ENCODE measurements at places on chromosomes 2 and 18.

- no peak for DNase-seq
Observed at GRCh38 chr2:30113617-30114293, 33.1 kb upstream of the YPEL5 start.

DNA sequence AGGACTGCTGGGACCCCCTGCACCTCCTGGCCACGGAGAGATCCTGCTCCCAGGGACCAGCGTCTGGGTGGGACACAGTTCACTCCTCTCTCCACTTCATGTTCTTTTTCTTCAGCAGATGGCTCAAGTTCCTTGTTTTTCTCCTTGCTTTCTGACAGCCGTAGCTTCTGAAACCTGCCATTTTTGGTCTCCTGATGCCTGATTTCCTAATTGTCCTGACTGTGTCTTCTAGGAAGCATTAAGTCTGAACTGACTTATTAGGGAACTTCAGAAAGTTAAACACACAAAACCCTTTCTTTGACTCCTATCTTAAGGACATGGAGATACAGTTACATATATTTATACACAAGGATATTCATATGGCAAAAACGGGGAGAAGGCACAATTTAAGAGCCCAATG is 22.7 kb downstream of the CNNM4 start:
- no peak for DNase-seq

DNA sequence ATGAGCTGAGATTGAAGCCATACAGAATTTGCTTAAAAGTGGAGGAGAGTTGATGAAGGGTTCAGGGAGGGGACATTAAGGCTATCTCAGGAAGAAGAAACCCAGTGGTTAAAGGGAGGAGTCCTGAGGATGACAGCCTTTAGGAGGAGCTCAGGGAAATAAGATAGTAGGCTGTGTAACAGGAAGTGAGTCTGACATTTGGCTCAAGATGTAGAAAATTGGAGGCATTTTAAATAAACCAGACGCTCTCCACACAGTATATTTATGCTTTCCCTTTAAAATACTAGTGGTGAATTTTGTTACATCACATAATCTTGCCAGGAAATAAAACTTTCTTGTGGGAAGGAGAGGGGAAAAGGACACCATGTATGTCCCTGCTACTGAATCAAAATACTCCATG is 11.6 kb downstream of the KCNH7 start:
- no peak for DNase-seq

DNA sequence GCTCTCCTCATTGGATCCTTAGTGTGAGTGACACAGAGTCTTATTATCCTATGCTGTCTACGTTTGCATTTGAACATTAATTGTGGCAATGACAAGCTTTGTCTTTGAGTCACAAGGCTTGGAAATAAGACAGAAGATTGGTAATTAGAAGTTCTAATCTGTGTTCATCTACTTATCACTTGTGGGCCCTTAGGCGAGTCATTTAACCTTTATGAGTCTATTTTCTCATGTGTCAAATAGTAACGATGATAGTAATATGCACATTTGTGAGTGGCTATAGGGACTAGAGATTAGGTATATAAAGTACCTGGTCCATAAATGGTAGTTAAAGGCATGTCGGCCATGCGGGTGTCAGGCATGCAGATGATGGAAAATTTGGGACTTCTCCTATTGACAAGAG is 105.6 kb upstream of the NABP1 start:
- no peak for DNase-seq

DNA sequence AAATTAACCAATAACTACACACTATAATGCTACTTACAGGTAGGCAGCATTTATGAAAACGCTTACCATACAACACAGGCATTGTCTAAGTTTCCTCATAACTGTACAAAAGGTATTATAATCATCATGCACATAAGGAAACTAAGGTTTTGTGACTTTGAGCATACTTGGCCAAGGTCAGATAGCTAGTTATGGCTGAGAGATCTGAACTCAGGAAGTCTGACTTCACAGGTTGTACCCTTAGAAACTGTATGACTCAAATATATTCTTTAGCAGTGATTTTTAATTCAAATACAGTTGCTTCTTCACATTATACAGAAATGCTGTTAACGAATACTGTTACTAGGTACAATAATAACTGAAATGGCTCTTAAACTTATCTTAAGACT is 89.3 kb downstream of the TRIP12 start:
- DNase-seq = no peak

DNA sequence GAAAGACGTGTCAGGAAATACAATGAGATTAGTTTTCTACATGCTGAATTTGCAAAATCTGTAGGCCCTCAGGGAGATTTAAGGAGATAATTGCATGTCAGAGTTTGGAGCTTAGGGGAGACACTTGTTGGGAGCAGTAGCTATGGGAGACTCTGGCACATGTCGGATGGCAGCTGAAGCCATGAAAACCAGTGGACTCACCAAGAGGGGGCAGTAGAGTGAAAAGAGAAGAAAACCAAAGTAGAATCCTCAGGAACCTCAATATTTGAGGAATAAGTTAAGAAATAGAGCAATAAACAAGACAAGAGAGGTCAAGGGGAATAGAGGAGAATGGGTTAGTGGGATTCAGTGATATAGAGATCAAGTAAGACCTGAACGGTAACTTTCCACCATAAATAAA is 24.8 kb downstream of the RUFY4 start:
- no peak for DNase-seq

DNA sequence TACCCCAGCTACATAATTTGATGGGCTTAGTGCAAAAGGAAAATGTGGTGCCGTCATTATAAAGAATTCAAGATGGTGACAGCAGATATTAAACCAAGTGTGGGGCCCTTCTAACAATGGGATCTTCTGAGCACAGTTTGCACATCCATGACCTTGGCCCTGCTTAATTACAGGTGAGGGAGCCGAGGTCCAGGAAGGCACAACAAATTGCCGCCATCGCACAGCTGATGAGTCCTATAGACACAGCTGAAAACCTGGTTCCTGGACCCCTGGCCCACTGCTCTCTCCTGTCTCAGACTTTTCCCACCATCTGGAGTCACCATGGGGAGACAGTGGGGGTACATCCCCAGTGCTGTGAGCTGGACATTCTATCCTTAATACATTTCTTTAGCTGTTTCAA is 95.8 kb upstream of the MAP4K3 start:
- no peak for DNase-seq

DNA sequence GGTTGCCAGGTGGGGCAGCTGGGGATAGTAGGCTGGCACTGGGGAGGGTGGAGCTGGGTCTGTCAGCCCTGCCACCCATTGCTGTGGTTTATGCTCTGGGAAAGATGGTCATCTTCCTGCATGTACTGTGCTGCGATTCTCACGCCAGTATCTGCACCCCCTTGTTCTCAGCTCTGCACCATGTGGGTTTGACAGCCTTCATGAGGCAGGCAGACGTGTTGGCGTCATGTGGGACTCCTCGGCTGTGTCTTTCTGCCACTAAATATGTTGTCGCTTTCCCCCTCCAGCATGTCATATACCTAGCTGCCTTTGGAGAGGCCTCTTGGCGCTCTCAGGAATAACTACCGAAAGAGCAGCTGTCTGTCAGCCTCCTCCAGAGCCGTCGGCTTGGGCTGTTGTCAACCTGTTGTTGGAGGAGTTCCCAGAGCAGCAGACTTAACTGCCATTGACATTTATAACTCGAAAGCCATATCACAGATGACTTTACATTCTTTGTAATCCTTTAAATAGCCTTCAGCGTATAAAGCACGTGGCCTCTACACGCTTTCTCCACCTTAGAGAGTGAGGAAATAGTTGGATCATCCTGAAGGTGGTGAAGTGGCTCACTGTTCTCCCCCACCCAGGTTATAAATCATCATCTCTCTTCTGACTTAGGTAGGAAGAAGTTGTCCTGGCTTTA is 80.4 kb upstream of the MGAT5 start:
- DNase-seq = no peak

- no peak for DNase-seq
Observed at GRCh38 chr2:43389581-43390466, 163.4 kb upstream of the ZFP36L2 start.

- no peak for DNase-seq
Observed at GRCh38 chr2:240960971-240961876, 37.2 kb upstream of the SNED1 start.

- no peak for DNase-seq
Observed at GRCh38 chr18:64519201-64519600, 370.3 kb upstream of the LINC00305 start.

- DNase-seq = no peak
Observed at GRCh38 chr2:168315331-168316072, 68.1 kb upstream of the STK39 start.

DNA sequence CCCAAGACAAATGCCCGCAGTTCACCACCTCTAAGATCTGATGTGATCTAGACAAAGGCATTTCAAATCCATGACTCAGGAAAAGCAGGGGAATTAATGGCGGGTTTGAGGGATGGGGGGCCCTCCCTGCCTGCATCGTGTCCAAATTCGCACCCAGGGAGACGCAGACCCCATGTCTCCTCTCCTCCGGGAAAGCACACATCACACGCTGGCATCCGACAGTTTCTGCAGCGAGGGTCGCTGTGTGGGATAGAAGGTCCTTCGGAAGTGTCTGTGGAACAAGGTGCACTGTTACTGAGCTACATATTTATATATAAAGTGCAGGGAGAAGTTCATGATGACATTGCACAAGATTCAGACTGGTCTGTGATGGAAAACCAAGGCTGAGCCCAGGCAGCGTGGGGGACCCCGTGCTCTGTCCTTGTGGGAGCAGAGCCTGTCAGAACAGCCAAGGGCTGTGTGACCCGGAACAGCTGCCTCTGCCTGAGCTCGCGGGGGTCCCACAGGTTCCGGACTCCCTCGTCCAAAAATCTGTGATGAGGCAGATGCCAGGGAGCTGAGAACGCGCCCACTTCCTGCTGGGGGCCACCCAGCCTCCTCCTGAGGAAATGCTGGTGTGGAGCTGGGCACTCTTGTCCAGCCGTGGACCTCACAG is 82.3 kb upstream of the CTDP1 start:
- DNase-seq = no peak

Data from stimulated activated CD4-positive, alpha-beta T cell treated with anti-CD3 and anti-CD28 coated beads, Interleukin-1b, Interleukin-23, amount 100 ng/mL, for 48 hours (primary cell).